ENCODE measurements at places on chromosomes 3 and 15.

DNA sequence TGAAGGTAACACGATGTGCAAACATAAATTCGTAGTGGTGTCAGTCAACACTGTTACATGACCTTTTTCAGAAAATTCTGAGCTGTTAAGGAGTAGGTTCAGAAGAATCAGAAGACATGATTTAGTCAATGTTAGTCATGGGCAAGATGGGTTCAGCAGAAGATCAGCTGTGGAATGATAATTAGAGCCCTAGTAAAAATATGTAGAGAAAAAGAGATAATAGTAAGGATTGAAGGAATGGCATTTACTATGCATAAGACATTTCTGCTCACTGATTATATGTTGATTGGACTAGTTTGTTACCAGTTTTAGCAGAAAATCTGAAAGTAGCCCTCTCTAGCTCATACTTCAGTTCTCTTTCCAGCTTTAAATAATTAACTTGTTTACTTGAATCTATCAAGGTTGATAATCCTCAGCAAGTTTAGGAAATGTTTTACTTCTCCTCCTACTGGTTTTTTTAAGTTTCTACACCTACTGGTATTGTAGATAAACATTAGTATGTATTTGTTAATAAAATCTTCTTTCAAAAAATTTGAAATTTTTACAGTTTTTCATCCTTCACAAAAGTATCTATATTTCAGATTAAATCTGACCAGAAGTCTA lies 98.6 kb downstream of the ALCAM start:
- no peak for DNase-seq

- DNase-seq: no peak
Observed at GRCh38 chr3:3065876-3066275, 44.3 kb downstream of the IL5RA start.

DNA sequence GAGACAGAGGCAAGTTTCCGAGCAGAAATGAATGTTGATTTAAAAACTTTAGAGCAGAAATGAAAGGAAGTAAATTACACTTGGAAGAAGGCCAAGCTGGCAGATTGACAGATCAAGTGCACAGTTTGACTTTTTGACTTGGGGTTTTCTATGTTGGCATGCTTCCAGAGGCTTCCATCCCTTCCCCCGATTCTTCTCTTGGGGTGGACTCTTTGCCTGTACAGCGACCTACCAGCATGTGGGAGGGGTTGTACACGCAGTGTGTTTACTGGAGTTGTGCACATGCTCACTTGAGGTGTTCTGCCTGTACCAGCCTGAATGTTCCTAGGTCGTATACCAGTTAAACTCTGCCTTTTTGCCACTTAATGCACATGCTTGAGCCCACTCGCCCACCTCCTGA lies 701.5 kb upstream of the GBE1 start:
- no peak for DNase-seq

DNA sequence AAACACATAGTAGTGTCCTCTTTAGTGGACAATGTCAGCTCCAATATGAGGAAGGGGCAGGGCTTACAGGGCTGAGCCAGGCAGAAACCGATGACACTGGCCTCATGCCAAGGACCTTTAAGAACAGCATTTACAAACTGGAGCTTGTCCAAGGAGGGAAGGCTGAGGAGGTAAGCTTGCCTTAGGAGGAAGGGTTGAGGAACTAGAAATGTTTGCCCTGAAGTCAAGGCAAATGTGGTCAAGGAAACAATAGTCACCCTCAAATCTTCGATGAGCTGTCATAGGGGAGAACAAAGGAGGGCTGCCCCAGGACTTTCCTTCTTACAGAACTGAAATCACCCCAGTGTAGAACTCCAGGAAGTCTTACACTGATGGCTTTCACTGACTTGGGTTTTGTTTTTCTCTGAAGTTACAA lies 136.4 kb downstream of the LIPC start:
- DNase-seq: no peak

- DNase-seq: no peak
Observed at GRCh38 chr3:37455181-37455580, 280.8 kb upstream of the LRRFIP2 start.

DNA sequence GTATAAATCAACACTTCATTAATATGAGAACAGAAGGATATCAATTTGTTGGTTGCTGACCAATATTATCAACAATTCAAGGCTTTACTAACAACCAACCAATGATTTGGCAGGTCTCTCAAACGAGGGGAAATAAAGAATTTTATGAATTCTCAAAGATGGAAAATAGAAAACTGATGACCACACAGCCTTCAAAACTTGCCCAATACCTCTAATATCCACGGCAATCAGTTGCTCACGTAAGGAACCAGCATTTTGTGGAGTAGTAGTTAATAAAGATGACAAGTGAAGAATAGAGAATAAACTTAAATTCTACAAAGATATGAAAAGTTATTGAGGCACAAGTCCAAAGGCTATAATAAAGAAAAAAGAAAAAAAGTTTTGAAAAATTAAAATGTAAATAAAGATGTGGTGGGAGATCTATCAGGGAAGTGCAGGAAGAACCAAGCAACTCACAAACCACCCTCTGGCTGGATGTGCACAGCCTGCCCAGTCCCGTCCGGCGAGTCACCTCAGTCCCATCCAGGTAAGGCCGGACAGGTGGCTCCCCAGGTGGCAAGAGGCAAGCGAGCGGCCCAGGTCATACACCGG lies 808 bp downstream of the GK5 start:
- DNase-seq: no peak

GRCh38 chr3:150960708-150961684 lies 11.5 kb downstream of the CLRN1 start:
- DNase-seq: no peak

DNA sequence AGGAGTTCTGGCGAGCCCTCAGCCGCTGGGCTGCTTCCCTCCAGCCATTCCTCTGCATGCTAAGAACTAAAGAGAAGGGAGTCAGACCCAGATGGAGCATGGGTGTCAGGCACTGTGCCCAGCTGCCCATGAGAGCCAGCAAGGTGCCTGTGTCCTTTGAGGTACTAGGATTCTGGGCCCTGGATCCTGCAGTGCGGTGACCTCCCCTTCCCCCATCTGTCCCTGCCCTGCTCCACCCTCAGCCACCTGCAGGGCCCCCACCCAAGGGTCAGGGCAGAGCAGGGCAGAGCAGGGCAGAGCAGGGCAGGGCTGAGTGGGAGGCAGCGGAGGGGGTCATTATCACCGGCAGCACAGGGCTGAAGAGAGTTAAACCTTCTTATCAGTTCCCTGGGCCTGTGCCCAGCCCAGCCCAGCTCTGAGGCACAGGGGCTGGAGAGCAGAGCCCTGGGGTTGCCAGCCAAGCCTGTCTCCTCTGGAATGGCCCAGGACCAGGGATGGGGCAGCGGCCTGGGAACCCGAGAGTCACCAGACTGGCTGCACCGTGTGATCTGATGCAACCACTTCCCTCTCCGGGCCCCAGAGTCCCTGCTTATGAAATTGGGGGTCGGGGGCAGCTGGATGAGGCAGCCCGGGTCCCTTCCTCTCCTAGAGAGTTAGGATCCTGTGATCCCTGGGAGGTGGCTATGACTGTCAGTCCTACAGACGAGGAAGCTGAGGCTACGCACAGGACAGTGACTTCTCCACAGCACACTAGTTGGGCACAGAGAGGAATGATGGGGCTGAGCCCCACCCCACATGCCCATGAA lies 17.3 kb downstream of the ZDHHC19 start:
- DNase-seq: no peak

DNA sequence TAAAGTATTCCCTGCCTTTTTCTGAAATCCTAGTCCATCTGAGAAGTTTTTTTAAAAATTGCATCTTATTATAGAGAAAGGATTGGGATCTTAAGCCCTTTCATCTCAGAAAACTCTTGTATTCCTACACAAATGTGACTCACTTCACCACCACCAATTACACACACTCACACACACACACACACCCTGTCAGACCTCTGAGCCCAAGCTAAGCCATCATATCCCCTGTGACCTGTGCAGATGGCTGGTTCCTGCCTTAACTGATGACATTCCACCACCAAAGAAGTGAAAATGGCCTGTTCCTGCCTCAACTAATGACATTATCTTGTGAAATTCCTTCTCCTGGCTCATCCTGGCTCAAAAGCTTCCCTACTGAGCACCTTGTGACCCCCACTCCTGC lies 1181.9 kb downstream of the ROBO2 start:
- no peak for DNase-seq

GRCh38 chr3:94429517-94429916 lies 366.7 kb downstream of the NSUN3 start:
- DNase-seq: no peak

DNA sequence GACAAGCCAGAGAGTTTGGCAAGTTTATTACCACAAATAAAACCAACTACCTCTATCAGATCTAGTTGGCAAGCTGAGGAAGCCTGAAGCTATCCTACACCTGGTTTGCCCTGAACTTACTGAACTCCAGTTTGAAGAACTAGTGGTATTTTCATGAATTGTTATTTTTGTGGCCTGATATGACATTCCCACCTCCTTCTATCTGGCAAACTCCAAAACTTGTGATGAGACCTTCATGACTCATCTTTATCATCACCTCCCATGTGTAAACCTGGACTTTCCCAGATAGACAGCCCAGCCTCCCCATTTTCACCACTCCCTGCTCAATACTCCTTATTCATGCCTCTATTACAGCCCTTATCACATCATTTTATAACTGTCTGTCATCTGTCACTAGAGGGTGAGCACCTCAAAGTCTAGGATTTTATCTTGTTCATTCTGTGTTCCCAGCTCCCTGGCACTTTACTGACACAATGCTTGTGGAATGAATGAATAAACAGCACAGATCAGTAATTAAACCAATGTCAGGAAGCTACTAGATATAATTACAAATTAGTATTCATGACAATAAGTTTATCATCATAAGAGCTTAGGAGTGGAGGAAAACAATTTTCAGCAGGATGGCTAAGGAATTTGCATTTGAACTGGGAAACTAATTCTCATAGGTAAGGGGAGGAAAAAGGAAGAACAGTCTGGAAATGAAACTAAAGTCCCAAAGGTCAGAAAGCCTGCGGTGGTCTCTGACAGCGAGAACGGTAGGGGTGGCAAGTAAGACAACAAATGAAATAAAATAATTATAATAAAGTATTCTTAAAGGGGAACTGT lies 13.2 kb upstream of the TRANK1 start:
- no peak for DNase-seq

GRCh38 chr3:194189243-194189791 lies 53.4 kb downstream of the HES1 start:
- DNase-seq: no peak

- no peak for DNase-seq
Observed at GRCh38 chr15:29560896-29561295, 261.4 kb downstream of the TJP1 start.

- no peak for DNase-seq
Observed at GRCh38 chr3:122785231-122785630, 8.4 kb downstream of the HSPBAP1 start.

DNA sequence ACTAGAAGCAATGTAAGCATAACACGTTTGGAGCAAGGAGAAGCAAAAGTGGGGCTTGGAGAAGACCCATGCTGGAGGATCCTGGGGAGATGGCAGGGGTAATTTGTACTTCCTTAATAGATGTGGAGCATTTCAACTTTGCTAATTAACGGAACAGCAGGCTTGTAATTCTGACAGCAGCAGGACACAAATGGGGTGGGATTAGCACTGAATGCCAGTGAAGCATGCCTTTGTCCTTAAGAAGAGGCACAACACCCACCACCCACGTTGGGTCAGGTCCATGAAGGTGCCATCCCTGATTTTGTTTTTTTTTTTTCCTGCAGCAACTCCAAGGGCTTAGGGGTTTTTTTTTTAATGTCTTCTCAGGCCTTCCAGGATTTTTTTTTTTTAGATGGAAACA lies 231.9 kb upstream of the ROPN1 start:
- no peak for DNase-seq

GRCh38 chr3:31589228-31589627 lies 56.5 kb downstream of the STT3B start:
- DNase-seq: no peak

- no peak for DNase-seq
Observed at GRCh38 chr3:32440611-32441350, 49.1 kb downstream of the CMTM7 start.

DNA sequence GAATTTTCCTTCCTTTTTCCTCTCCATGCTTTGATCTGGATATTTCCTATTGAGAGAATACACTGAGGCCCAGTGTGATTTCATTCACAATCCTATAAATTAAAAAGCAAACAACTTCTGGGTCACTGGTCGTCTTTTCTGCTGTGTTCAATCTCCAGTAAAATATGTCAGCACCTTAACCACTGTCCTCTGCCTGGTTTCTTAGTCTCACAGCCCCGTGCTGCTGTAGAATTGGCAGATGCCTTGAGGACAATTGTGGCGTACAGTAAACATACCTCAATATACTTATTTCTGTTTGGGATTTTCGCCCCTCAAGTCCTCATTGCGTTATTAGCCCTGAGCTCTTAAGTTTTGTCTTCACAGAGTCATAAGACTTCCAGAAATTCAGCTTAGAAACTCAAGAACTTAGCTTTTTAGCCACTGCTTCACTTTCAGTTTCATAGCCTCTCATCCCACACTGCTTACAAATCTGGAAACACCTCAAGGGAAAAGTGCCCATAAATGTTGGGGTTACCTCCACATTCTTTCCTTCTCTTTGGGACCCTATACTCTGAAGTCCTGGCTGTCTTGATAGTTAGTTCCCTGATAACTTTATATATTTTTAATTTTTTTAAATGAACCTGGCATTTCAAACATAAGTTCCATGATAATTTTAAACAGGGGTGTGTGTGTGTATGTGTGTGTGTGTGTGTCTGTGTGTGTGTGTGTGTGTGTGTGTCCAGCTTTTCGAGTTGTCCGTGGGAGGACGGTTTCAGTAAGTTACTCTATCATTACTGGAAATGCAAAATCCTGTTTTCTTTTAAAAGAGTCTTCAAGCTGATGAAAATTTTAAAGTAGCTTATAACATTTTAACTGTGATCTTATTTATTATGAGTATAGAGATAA lies 238.4 kb upstream of the CTDSPL start:
- no peak for DNase-seq

- DNase-seq: no peak
Observed at GRCh38 chr3:67526246-67526645, 128.2 kb downstream of the SUCLG2 start.

- no peak for DNase-seq
Observed at GRCh38 chr15:42053914-42054313, 33.1 kb upstream of the PLA2G4E start.

- DNase-seq: no peak
Observed at GRCh38 chr3:164723396-164723795, 354.9 kb downstream of the SI start.

DNA sequence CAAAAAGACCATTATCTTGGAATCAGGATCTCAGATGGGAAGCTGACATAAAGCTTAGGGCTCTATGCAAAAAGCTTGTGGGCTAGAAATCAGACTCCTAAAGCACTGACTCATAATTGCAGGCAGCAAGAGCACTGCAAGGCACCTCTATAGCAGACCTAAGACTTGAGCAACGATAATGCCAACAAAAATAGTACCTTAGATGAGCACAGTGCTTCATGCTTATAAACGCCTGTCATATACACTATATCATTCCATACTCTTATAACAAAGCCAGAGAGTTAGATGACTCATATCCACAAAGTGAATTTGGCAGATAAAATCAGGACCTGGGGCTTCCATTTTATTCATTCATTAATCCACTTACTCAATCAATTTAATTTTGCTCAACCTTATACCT lies 560.8 kb downstream of the MCTP2 start:
- DNase-seq: no peak
